ENCODE measurements at places on chromosomes 6 and 20.

GRCh38 chr6:107959392-107959791, 1.4 kb upstream of the SEC63 start:
- no peak for DNase-seq

DNA sequence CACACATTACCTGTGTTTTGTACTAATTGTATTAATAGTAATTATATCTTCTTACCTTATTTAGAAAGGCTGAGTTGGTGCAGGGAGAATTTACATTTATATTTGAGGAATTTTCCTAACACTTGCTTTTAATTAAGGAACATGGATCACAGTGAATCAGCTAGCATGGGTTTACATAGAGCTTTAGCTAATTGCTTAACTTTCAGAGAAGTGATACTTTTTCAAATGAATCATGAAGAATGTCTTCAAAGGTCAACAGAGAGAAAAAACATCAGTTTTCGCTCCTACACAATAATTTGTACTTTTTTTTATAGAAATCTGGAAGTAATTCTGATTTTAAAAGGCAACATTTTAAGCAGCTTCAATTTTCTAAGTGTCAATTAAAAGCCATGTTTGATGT, 195.0 kb upstream of the HEY2 start:
- DNase-seq, result no peak

DNA sequence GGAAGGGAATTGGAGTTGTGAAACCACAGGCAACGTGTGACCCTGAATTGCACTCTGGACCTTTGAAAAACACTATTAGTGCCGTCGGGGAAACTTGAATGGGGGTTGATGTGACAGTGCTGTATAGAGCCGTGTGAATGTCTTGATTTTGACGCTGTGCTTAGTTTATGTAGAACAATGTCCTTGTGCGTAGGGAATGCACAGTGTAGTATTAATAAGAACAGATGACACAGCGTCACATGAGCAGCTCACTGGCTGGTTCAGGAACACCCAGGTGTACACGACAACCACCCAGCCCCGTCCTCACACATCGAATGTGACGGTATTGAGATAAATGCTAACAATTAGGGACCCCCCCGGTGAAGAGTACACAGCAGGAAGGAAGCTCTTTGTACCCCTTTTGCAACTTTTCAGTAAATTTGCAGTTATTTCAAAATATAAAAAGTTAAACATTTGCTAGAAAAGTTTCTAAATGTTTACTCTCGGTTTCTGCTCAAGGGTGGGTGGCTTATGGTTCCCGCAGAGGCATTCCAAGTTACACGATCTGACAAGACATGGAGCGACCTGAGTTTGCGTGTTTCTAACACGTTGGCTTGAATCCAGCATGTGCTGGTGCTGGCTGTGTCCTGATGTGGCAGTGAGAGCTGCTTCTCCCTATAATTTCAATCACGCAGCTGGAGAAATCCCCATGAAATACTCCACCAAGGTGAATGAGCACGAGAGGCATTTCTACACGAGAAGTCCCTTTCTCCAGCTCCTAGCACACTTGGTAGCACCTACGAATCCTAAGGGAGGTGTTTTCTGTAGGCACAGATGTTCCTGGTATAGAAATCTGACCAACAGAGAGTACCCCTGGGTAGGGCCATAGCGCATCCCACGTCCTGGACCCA, 208.0 kb upstream of the EXOC2 start:
- DNase-seq, result no peak

DNA sequence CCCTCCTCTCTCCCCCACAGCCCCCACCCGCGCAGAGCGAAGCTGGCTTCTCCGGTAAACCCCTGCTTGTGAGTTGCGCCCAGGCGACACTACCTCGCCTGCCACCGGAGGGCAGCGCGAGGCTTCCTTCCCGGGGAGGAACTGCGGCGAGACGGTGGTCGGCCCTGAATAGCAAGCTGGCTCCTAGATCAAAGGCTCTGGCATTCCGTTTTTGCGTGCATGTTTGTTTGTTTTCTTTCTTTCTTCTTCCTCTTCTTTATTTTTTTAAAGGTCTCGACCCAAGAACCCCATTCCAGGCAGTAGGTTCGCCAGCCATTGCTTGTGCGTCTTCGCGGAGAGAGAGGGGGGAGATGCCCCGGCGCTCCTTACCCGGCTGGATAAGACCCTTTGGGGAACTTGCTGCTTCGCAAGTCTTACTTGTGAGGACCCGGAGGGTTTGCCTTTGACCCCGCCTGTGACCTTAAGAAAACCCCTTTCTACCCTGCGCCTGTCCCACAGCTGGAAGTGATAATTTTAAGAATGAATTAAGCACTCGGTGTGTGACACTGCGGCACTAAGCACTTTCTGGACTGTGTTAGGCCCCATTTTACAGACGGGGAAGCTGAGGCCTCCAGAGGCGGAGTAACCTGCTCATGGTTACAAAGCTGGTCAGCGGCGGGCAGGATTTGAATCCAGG, 92.7 kb upstream of the SIRPA start:
- peak; percentile 86 for DNase-seq

DNA sequence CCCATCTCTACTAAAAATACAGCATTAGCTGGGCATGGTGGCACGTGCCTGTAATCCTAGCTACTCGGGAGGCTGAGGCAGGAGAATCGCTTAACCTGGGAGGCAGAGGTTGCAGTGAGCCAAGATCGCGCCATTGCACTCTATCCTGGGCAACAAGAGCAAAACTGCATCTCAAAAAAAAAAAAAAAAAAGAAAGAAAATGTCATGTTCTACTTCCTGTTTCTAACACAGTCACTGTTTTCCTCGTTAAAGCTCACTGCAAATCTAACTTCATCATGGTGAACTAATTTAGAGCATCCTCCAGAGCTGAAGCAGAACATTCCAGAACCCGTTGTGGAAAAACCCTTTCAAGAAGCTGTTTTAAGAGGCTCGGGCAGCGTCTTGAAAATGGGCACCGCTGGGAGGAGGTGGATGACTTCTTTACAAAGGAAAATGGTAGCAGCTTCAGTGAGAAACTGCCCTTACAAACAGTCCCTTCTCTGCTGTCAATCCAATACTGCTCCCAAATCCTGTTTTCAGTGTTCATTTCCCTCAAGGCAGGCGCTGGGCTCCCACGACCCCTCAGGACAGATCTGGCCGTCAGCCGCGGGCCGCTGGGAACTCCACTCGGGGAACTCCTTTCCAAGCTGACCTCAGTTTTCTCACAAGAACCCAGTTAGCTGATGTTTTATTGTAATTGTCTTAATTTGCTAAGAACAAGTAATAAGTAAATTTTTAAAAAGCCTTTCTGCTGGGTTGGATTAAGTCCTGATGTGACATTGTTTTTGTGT, 12.5 kb downstream of the CTSZ start:
- DNase-seq, result no peak

DNA sequence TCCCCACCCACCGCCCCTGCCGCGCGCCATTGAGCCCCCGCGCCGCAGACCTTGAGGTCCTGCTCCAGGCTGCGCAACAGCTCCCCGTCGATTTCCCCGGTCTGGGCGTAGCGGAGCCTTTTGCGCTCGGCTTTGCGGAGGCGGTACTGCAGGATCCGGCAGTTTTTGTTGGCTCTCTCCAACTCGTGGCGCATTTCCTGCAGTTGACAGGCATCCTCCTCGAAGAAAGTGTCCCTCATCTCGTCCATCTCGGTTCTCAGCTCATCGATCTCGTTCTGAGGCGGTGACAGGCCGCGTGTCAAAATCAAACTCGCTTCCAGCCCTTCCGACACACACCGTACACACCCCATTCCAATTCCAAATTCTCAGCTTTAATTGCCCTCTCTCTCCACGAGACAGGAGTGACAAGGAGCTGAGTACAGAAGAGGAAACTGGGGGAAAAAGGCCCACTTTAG, 4.3 kb downstream of the MTCL3 start:
- DNase-seq, result no peak

DNA sequence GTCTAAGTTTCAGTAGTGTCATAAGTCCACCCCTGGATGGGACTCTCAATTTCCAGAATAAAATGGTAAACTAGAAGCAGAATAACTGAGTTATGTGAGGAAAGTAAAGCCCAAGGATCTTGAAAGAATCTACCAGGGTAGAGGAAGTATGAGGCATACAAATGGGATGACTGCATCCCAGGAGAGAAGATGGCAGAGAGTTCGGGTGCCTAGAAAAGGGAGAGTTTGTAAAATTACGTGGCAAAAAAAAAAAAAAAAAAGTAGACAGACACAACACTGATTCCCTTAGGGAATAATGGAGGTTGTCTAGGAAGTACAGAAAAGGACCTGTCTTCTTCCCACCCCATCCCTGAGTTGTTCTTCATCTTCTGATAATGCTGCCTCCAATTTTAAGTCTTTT, 3.4 kb downstream of the GABBR1 start:
- no peak for DNase-seq

GRCh38 chr6:12125396-12125795, 113.3 kb downstream of the HIVEP1 start:
- DNase-seq, result no peak

DNA sequence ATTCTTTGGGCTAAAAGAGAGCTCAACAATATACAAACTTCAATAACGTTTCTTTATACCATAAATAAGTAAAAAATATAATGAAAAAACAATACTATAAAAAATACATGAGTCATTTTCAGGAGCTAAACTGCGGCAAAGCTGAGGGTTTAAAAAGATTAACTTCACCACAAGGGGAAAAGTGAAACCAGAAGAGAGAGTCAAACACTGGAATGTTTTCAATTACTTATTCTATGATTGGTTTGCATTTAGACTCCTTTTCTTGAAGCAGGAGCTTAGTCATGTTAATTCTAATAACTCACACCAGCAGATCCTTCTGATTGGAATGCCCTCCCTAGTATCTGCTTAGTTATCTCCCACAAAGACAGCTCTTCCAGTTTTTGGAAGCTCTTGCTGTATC, 627.3 kb downstream of the UTRN start:
- peak; percentile 67 for DNase-seq

- DNase-seq, result no peak
Measured at GRCh38 chr20:56604673-56605072, 24.4 kb upstream of the TFAP2C start.

DNA sequence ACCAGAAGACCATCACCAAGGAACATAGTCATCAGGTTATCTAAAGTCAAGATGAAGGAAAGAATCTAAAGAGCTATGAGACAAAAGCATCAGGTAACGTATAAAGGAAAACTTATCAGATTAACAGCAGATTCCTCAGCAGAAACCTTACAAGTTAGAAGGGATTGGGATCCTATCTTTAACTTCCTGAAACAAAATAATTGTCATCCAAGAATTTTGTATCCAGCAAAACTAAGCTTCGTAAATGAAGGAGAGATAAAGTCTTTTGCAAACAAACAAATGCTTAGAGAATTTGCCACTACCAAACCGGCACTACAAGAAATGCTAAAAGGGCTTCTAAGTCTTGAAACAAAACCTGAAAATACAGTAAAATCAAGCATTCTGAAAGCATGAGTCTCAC, 71.0 kb downstream of the HECA start:
- DNase-seq, result no peak

DNA sequence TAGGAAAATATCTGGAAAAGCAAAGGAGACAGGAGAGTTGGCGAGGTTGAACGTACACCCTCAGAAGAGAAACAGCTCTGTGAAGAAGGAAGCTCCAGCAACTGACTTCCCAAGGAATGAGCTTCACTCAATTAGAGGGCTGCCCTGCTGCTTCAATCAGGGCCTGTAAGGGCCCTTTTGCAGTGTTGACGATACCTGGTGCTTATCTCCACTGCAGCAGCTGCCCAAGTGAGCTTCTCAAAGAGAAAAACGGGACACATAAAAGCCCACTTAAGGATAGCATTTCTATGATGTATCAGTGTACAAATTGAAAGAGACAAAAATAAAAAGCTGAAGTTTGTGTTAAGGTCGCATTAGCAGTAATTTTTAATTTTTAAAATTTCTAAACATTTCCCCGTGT, 16.4 kb downstream of the SEC63 start:
- no peak for DNase-seq

DNA sequence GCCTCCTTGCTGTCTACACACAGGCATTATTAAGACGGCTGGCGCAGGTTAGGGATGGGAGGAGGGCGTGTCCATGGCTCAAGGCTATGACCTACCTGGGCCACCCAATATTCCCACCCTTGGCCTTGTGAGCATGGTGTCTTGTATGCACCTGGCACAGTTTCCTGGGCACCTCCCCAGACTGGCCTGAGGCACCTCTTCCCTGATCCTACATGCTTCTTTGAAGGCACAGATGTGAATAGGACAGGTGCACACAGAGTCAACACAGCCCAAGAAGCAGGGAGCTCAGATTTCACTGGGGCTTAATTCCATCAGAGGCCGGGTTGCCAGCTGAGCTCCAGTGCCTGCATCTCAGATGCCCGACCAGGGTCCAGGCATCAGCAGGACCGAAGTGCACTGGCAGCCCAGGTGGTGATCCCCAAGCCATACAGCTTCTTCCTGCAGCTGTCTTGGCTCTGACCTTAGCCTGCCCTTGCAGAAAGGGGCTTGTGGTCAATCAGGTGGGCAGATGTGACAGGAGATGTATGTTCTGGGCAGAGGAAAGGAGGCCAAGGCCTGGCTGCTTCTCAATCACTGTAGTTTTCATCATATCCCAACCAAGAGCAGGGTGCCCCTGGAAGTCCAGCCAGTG, 287.7 kb downstream of the CLIC5 start:
- no peak for DNase-seq

DNA sequence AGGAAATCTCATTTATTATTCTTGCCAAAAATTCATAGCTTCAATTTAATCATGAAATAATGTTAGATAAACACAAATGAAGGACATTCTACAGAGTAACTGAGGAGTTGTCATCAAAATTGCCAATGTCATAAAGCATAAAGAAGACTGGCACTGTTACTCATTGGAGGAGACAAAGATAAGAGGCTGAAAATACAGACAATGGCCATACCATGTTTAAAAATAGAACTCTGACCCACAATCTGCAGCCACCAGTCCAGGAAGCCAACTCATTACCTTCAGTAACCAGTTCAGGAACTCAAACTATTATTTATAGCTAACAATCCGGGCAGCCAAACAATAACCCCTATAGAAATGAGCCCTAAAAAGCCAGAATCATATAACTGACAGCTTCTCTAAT, 795.6 kb downstream of the TENT5A start:
- DNase-seq, result no peak

DNA sequence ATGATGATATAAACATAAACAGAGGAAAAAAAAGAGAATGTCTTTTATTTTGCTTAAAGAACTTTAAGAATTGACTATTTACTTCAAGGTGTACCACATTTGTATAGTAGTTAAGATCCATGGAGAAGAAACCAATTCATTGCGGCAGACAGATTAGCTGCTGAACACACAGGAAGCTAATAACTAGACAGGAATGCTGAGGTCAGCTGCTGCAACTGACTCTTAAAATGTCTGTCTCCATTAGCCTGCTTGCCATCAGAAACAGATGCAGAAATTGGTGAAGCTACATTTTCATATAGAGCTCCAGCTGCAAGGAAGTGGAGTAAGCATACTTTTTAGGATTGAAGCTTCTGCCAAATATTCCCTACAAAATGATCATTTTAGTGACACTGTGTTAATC, 939.5 kb downstream of the EPHA7 start:
- DNase-seq, result no peak

All from hematopoietic multipotent progenitor cell (in vitro differentiated cells).